ENCODE measurements at places on chromosomes 4 and X.

DNA sequence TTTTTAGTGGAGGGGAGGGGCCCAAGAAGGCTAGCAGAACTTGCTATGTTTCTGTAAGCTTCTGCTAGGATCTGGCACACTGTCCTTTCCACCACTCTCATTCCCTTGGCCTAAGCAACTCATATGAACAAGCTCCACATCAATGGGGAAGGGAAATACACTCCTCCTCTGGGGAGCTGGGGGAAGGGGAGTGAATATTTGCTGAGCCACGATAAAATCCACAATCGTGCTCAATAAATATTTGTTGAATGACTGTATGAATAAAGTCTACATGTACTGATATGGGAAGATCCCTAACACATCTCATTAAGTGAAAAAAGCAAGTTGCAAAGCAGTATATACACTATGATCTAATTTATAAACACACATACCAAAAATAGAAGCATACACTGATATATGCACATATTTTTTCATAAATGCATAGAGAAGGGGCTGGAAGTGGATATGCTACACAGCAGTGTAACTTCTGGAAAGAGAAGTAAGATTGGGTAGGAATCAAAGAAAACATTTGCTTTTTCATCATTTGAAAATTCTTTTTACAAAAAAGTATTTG, 95.8 kb upstream of the EFHC2 start:
- DNase-seq: no peak

- DNase-seq: peak; percentile 9
Measured at GRCh38 chr4:30380404-30380998, 339.7 kb upstream of the PCDH7 start.

GRCh38 chrX:97039363-97040029, 155.8 kb downstream of the RPA4 start:
- no peak for DNase-seq

DNA sequence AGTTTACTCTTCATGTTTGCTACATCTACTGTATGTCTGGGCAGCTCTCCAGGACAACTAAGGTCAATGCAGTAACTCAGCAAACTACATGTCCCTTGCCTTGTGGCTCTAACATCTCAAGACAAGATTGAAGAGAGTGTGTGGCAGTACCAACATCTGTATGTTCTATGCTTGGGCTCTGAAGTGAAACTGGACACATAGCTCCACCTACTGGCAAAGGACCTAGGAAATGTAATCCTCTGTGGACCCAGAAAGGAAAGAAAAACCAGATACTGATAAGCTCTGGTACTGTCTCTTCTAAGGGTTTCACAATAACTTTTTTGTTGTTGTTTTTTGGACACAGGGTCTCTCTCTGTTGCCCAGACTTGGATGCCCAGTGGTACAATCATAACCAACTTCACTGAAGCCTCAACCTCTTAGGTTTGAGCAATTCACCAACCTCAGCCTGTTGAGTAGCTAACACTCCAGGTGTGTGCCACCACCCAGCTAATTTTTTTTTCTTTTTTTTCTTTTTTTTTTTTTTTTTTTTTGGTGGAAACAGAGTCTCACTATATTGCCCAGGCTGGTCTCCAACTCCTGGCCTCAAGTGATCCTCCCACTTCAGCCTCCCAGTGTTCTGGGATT, 64.1 kb downstream of the QDPR start:
- peak; percentile 37 for DNase-seq

GRCh38 chr4:184544788-184545409, 70.5 kb upstream of the IRF2 start:
- no peak for DNase-seq

DNA sequence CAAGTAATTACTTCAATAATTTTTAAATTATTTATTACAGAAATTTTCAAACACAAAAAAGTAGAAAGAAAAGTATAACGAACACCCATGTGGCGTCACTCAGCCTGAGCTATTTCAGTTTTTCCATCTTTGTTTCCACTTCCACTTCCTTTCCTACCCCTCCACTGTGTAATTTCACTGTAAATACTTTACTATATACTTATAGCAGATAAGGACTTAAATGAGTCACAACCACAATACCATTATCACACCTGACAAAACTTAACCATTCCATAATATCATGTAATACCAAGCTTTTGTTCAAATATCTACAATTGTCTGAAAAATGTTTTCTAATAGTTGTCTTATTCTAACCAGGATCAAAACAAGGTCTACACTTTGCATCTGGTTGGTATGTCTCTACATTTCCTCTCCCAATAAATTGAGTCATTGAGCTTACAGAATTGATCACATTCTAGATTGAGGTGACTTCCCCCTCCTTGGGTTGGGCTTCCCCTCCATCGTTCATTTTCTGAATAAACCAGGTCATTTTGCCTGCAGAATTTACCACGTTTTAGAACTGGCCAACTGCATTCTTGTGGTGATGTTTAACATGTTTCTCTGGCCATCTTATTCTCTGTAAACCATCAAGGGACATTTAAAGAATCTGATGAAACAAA, 48.7 kb downstream of the ATP10D start:
- no peak for DNase-seq

- no peak for DNase-seq
Measured at GRCh38 chr4:95963456-95963855, 123.6 kb downstream of the PDHA2 start.

GRCh38 chr4:145388043-145388442, 93.6 kb upstream of the SMAD1 start:
- no peak for DNase-seq

DNA sequence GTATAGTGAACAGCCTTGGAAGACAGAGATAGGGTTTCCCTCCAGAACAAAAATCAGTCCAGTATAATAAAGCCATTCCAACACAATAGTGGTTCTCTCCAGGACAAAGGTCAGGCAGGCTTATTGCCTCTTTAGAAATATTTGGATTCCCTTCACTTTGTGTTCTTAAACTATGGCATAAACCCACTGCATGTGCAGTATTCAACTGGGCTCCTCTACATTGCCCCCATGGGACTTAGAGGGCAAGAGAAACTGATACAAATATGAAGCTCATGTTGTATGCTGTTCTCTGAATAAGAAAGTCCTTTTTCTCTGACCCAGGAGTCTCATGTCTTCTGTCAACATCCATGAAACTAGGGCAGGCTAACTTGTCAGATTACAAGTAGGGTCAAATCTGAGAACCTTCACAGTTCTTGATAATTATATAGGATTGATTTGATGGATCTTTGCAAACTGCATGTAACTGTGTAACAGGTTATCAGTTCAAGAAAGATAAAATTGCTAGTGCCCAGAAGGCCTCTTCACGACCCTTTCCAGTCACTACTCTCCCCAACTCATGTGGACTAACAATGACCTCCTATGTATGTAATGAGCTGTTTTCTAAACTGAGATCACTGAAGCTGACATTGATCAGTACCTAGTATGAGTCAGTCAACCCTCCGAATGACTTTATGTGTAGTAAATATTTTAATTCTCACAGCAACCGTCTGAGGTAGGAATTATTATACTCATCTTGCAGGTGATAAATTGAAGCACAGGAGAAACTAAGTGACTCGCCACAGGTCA, 31.9 kb upstream of the FAM9C start:
- DNase-seq: no peak

- no peak for DNase-seq
Measured at GRCh38 chr4:113404841-113405240, 355.4 kb downstream of the ANK2 start.

DNA sequence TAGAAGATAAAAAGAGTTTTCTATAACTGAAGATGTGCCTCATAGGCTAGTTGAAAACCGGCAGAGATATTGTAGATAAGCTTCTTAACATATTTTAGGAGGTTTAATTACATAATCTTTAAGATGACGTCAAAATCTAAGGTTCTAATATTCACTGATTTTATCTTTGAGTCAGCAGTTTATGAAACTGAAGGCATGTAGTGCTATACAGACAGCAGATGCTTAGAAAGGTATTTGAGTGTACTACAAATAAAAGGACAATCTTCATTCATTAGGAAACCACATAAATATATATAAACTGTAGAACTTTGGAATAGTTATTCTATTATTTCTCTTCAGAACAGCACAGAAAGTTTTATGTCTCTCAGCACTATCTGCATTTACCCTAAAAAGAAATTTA, 504.8 kb downstream of the IL15 start:
- DNase-seq: no peak

DNA sequence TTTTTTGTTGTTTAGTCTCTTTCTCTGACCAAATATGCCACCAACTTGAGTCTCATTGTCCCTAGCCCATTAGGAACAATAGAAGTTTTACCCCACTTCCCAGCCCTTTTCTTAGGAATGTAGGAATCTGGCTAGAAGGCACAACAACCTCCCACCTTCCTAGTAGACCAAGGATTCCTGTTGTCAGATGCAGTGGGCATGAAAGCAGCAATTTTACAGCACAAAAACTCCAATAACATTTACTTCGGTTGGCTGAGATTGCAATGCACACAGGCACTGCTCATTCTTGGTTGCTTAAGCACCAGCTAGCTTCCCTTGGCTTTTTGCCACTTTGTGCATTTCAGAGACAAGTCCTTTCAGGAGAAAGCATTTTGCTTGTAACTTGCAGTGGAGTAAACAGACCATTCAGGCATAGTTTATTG, 312.8 kb downstream of the TENM3 start:
- peak; percentile 47 for DNase-seq

DNA sequence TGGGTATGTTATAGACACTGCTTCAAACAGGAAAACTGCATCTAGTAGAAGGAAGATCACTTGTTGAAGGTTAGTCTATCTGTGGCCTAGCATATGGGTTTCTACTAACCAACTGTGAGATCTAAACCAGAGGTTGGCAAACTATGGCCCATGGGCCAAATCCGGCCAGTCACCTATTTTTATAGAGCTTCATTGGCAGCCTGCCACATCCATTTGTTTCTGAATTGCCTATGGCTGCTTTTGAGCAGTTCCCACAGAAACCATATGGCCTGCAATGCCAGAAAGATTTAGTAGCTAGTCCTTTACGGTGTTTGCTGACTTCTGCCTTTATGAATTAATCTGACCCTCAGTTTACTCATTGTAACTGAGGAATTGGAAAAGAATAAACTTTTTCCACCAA, 71.1 kb downstream of the MID1 start:
- no peak for DNase-seq

GRCh38 chr4:165384598-165384997, 5.8 kb downstream of the CPE start:
- DNase-seq: peak; percentile 50

- DNase-seq: no peak
Measured at GRCh38 chr4:177163532-177163931, 146.1 kb upstream of the NEIL3 start.

DNA sequence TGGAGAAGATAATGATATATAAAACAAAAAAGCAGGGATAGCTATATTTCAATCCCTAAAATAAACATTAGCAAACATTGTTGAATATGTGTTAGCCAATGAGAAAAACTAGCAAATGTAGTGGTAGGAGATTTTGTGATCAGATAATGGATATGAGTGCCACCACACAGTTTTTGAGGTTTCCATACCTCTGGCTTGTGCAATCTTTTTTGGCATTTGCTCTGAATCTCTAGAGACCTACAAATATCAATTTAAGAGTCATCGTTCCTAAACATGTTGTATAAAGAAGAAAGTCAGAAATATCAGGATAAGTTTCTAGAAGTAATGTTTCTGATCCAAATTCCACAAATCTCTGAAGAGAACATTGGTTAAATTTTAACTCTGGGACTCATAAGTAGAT, 308.7 kb downstream of the PDGFC start:
- no peak for DNase-seq

DNA sequence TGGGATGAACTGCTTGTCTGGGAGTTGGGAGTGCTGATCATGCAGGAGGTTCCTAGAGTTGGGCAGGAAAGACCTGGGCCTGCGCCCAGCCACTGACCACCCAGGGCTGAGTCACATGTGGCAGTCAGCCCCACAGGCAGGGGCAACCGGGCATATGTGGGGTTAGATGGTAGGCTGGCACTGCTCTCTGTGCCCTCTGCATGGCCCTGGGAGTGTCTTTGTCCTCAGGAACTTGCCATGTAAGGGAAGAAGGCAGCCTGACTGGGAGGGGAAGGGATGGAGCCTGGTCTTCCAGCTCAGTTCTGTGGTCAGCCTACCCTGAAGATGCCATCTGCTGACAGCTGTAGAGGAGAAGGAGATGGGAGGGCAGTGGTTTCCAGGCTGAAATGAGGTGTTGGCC, 70.2 kb upstream of the EFNB1 start:
- no peak for DNase-seq

GRCh38 chr4:17510582-17510981, 1.3 kb downstream of the QDPR start:
- DNase-seq: no peak

DNA sequence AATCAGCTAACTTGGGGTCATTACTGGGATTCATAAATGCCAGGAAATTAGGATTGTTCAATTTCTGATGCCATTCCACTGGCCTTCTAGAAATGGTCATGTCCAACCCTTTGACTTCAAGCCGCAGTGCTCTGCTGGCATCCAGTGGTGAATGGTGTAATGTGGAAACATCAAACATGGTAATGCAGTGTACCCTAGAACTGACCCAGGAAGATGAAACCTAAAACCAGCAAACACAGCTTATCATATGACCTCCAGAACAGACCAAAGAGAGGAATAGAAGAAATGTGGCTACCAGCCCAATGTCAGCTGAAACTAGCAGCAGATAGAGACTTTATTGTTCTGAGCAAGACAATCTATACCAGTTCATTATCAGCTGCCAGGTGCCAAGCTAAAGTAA, 13.8 kb downstream of the CXCL13 start:
- DNase-seq: peak; percentile 42

DNA sequence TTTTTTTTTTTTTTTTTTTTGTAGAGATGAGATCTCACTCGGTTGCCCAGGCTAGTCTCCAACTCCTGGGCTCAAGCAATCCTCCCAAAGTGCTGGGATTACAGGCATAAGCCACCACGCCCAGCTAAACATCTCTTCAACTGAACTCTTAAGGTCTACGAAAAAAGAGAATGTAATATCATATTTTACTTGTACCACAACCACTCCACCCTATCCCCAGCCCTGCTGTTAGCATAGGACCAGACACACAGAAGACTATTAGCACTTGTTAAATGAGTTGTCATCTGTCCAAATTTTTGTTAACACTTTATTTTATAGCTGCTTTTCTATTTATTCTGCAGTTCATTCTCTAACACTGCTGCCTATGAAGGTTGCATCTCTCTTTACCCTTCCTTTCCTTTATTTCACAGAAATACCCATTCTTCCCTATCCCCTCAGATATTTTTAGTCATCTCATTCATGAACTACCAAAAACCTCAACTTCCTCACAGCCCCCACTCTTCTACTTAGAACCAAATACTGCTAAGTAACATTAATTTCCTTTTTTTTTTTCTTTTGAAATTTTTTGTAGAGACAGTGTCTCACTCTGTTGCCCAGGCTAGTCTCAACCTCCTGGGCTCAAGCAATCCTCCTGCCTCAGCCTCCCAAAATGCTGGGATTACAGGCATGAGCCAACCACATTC, 10.1 kb downstream of the SNX12 start:
- DNase-seq: no peak

GRCh38 chrX:50075630-50076339, 125.0 kb downstream of the AKAP4 start:
- no peak for DNase-seq

DNA sequence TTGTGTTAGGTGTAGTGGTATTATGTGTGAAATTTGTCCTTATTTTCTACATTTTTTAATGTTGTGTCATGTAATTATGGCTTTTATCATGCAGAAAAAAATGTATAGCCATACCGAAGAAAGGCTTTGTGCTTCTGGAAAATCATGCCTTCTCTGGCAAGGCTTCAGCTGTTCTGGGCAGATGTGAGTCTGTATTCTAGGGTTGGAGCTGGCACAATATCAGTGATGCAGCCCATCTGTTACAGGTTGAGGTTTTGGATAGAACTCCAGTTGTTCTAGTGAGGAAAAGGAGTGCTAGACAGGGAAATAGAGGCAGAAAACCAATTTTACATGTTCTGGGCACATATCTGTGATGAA, 44.8 kb upstream of the PRSS12 start:
- DNase-seq: no peak

- DNase-seq: peak; percentile 75
Measured at GRCh38 chr4:53693408-53693807, 102.1 kb upstream of the LNX1 start.

Data from NCI-H510A treated with DMSO at 0.1 percent for 48 hours (cell line).